Suprapubic skin (tissue), 4 donors: ENCODE measurements at places on chromosomes 4 and X. TPM values are rescaled to one million over a fixed set of nuclear protein-coding genes. Genes with fewer than 3 reads are reported as not detected.

DNA sequence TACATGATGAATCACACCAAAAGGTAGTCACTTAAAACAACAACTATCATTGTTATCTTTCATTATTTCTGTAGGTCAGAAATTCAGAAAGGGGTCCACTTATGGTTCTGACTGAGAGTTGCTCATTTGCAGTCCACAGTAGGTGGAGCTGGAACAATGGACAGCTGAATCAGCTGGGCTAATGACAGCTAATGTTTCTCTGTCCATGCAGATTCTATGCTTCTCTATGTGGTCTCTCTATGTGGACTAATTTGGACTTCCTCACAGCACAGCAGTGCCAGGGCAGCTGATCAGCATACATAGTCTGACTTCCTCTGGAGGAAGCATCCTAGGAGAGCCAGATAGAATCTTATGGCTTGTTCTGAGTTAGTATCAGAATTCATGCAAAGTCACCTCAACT, 131.7 kb upstream of the INTU start:
- H3K27me3 ChIP-seq = no peaks in the 10 kb centered on the region
- no peaks in the 10 kb centered on the region for H3K4me1 ChIP-seq
- H3K27ac ChIP-seq = no peak overlapping the region
- no peaks in the 10 kb centered on the region for H3K36me3 ChIP-seq
- DNase-seq = no peak

P2RY4 gene
- 3.4 TPM for total RNA-seq

DNA sequence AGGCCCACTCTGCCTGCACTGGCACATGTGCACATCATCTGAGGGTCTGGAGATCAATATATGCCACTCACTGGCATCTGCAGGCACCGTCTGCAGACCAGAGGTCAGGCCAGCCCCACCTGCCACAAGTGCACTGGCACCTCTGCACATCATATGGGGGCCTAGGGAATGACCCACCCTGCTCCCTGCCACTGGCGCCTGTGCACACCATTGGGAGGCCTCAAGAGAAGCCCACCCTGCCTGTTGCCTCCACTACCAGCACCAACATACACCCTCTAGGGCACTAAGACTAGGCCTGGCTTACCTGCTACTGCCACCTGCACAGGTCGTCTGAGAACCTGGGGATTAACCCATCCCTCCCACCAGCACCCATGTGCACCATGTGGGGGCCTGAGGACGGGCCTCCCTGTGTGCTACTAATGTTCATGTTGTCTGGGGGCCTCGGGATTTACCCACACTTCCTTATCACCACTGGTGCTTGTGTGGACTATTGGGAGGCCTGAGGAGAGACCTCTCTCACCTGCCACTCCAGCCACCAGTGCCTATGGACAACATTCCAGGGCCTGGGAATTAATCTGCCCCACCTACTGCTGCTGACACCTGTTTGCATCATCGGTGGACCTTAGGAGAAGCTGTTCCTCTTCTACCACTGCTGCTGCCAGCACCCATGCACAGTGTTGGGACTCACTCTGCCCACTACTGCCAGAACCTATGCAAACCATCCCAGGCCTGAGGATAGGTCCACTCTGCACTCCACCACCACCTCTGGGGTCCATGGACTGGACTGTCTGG, 113.7 kb downstream of the REELD1 start:
- no peak overlapping the region for H3K4me3 ChIP-seq
- no peaks in the 10 kb centered on the region for H3K4me1 ChIP-seq
- no peak for DNase-seq

RBM46 gene
- not detected for total RNA-seq

- no peaks in the 10 kb centered on the region for H3K4me1 ChIP-seq
- no peak overlapping the region for H3K4me3 ChIP-seq
- no peaks in the 10 kb centered on the region for H3K27me3 ChIP-seq
- no peak for DNase-seq
Measured at GRCh38 chr4:138647433-138647832, 368.1 kb upstream of the NOCT start.

- H3K4me3 ChIP-seq = peak overlapping the region; percentile 97
- H3K27me3 ChIP-seq = no peaks in the 10 kb centered on the region
- H3K4me1 ChIP-seq = peaks cover 40% of the 10 kb centered on the region
- H3K27ac ChIP-seq = peak overlapping the region; percentile 94
Measured at GRCh38 chr4:67700116-67700737, 728 bp downstream of the UBA6 start.

- H3K4me1 ChIP-seq = no peaks in the 10 kb centered on the region
- no peak for DNase-seq
- H3K36me3 ChIP-seq = no peaks in the 10 kb centered on the region
Measured at GRCh38 chrX:130637591-130637990, 235.8 kb downstream of the RBMX2 start.

PDE6B gene
- total RNA-seq = 0.95 TPM

NEUROG2 gene
- total RNA-seq = not detected

DNA sequence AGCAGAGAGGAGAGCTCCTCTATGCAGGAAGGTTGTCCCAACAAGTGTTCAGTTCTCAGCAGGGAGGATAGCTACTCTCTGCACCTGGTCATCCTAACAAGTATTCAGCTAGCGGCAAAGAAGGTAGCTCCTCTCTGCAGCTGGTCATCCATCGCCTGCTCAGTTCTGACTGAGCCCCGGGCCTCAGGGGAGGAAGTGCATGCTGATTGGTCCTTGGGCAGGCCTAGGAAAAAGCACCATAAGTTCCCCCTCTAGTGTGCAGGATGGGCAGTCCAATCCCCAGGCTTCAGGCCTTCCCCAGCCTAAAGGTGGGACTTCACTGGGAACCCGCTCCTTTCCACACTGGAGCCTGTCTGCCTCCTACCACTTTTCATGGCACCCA, 4.4 kb upstream of the FBXW7 start:
- no peak overlapping the region for H3K27ac ChIP-seq
- DNase-seq = no peak
- no peak overlapping the region for H3K4me3 ChIP-seq
- H3K36me3 ChIP-seq = peaks cover 8% of the 10 kb centered on the region

JCHAIN gene
- total RNA-seq = 8.4 TPM

DNA sequence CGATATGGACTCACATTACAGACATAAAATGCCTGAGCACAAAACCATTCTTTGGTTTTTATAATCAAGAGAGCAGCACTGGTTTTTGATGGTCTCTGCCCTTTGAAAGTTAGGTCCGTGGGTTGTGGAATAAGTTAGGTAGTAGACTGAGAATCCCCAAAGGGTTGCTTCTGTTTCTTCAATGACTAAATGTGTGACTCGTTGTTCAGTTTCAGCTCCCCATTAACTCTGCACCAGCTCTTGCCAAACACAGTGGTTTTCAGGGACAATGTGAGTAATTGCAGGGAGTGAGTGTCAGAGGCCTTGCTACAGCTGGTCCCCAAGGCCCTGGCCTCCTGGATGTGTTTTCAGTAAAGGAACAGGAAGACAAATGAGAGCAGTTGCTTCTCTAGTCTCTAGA, 24.8 kb downstream of the SMIM20 start:
- no peaks in the 10 kb centered on the region for H3K36me3 ChIP-seq
- H3K4me3 ChIP-seq = no peak overlapping the region
- no peaks in the 10 kb centered on the region for H3K27me3 ChIP-seq
- no peak overlapping the region for H3K27ac ChIP-seq
- no peak for DNase-seq
- peaks cover 9% of the 10 kb centered on the region for H3K4me1 ChIP-seq

GRCh38 chr4:124610211-124610610, 102.3 kb downstream of the ANKRD50 start:
- H3K27me3 ChIP-seq = no peaks in the 10 kb centered on the region
- H3K27ac ChIP-seq = no peak overlapping the region
- H3K4me3 ChIP-seq = no peak overlapping the region

- DNase-seq = no peak
- H3K27me3 ChIP-seq = no peaks in the 10 kb centered on the region
- H3K27ac ChIP-seq = no peak overlapping the region
- H3K36me3 ChIP-seq = no peaks in the 10 kb centered on the region
Measured at GRCh38 chrX:7223271-7223670, 75.3 kb upstream of the PUDP start.

GIMD1 gene
- not detected for total RNA-seq

EFHC2 gene
- total RNA-seq = 7.6 TPM

DNA sequence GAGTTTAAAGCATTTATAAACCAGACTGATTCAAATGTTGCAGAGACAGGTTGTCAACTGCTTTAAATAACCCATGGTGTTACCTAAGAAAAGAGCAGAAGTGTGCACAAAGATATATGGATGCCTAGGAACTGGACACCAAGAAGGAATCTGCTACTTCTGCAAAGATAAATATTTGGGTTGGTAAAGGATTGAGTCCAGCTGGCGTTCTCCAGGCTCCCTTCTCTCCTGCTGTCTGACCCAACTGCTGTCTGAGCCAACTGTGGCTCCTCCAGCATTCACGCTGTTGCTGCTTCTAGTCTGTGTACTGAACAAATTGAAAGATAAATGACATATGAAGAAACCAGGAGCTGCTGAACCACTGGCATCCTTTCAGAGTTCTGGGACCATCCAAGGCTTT, 1167.8 kb upstream of the PRKX start:
- no peak overlapping the region for H3K4me3 ChIP-seq
- H3K4me1 ChIP-seq = no peaks in the 10 kb centered on the region
- DNase-seq = no peak
- no peaks in the 10 kb centered on the region for H3K36me3 ChIP-seq
- no peak overlapping the region for H3K27ac ChIP-seq
- no peaks in the 10 kb centered on the region for H3K27me3 ChIP-seq

GPM6B gene
- 6.6 TPM for total RNA-seq

DNA sequence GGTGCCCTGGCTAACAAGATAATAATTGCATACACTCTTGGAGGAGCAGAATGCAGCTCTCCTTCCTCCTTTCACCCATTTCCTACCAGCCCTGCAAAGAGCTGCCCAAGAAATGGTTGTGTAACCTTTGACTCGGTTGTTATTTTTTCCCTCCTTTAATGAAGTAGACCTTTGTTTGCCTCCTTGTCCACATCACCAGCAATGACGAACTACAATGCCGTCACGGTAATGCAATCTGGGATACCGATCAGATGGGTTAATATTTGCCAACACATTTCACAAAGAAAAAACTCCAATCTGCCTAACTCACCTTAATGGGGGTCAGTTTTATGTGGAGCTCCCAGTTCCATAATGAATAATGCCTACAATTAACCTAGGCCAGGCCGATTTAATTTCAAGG, 32.0 kb downstream of the GPRIN3 start:
- no peak overlapping the region for H3K4me3 ChIP-seq
- no peaks in the 10 kb centered on the region for H3K27me3 ChIP-seq
- H3K4me1 ChIP-seq = no peaks in the 10 kb centered on the region
- no peak for DNase-seq

DNA sequence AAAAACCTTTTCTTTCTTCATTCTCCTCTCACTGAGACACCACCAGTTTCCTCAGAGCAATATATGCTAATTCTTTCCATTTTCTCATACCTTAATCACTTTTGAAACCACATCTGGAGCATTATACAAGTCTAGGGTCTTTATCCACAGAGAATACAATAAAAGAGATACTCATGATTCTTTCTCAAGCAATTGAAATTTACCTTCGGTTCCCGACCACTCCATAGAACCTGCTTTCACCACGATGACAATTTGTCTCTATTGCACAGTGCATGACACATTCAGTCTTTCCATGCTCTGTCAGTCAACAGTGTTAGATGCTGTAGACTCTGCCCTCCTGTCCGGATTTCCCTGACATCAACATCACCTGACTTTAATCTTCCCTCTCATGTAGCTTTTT, 409.3 kb upstream of the NWD2 start:
- H3K4me3 ChIP-seq = no peak overlapping the region
- no peaks in the 10 kb centered on the region for H3K36me3 ChIP-seq
- H3K27me3 ChIP-seq = no peaks in the 10 kb centered on the region
- H3K4me1 ChIP-seq = no peaks in the 10 kb centered on the region
- DNase-seq = no peak

GPRIN3 gene
- 1.2 TPM for total RNA-seq

- H3K27me3 ChIP-seq = no peaks in the 10 kb centered on the region
- H3K36me3 ChIP-seq = peaks cover 16% of the 10 kb centered on the region
- H3K4me3 ChIP-seq = no peak overlapping the region
Measured at GRCh38 chrX:48937054-48937907, 18.5 kb upstream of the PIM2 start.

- DNase-seq = no peak
- no peak overlapping the region for H3K4me3 ChIP-seq
- no peak overlapping the region for H3K27ac ChIP-seq
- no peaks in the 10 kb centered on the region for H3K27me3 ChIP-seq
- no peaks in the 10 kb centered on the region for H3K36me3 ChIP-seq
Measured at GRCh38 chrX:119218198-119218597, 17.9 kb upstream of the PGRMC1 start.

SLC10A6 gene
- total RNA-seq = 85.6 TPM

DNA sequence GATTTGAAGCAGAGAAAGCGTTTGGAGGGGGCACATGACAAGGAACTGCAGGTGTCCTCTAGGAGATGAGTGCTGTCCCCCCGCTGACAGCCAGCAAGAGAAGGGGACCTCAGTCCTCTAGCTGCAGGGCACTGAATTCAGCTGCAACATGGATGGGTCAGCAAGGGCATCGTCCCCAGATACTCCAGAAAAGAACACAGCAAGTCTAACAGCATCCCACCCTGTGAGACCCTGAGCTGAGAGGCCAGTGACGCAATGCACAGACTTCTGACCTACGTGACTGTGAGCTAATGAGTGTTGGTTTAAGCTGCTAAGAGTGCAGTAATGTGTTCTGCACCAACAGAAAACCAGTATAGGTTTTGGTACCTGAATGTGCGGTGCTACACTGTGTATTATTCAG, 11.6 kb upstream of the CENPVL2 start:
- no peak for DNase-seq
- H3K4me3 ChIP-seq = no peak overlapping the region
- no peaks in the 10 kb centered on the region for H3K4me1 ChIP-seq

- no peak for DNase-seq
- no peaks in the 10 kb centered on the region for H3K27me3 ChIP-seq
- H3K4me1 ChIP-seq = peaks cover 9% of the 10 kb centered on the region
- H3K36me3 ChIP-seq = no peaks in the 10 kb centered on the region
- H3K27ac ChIP-seq = no peak overlapping the region
- no peak overlapping the region for H3K4me3 ChIP-seq
Measured at GRCh38 chr4:80125252-80126177, 52.5 kb upstream of the ANTXR2 start.

DNA sequence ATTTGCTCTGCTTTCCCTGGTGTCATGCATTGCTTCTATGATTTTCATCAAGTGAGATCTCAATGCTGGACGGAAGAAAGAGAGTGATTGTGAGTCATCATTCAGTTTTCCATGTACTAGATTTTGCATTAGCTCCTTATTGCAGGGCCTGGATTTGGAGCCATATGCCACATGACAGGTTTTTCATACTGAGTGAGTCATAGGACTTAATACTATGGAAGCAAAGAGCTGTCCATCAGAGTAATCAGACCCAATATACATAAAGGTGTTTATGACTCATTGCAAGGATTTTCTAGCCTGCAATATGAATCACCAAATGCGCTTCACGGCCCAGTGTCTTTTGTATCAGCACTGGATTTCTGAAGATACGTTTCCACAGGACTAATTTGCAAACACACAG, 11.2 kb upstream of the TFDP3 start:
- H3K27me3 ChIP-seq = no peaks in the 10 kb centered on the region
- H3K36me3 ChIP-seq = no peaks in the 10 kb centered on the region
- H3K27ac ChIP-seq = no peak overlapping the region
- no peak for DNase-seq

JAKMIP1 gene
- total RNA-seq = 0.24 TPM
